ENCODE measurements at places on chromosomes 5 and 9.

DNA sequence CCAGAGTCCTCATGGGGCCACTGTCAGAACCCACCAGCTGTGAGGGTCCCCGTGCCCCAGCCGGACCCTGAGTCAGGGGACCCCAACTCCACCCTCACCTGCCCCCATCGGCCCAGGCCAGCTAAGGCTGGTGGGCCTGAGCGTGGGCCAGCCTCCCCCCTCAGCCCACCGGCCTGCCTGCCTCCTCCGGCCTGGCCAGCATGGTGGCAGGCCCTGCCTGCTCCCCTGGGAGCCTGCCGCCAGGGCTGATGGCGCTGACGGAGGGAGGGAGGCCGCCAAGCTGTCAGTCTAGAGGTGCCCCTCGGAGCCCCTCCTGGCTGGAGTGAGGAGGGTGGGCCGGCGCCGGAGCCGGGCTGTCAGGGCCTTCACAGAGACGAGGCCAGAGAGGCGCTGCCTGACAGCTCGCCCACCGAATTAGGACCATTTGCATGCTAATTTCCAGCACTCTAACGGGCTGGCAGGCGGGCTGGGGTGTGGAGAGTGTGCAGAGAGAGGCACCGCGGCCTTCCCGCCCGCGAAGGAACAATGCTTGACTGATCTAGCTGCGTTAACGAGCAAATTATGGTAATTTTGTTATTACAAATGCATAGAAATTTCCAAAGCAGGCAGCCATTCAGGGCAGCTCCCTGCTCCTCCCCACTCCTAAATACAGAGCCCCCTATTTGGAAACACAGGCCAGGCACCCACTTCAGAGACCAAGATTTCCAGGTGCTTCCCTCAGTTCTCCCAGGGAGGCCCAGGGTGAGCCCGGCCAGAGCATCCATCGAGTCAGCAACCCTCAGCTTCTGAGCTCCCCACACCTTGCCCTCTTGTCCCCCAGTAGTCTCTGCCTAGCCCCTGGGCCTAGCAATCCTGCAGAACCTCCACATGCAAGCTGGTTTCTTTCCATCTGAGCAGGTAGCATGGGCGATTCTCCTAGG lies 169.3 kb downstream of the PAX5 start:
- no peak for DNase-seq

DNA sequence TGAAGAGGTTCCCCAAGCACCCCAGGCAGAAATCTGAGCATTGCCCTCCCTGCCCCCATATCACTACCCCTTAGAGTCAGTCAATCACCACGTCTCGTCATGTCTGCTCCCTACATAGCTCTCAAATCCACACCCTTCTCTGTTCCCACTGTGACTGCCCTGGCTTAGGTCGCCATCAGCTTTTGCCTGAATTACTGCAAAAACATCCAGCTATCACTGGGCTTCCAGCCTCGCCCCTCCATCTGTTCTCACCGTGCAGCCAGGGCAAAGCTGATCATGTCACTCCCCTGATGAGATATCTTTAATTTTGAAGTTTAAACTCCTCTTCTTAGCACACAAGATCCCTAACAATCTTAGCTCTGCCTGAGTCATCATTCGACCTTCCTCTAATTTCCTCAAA lies 89.6 kb upstream of the TBC1D2 start:
- DNase-seq: no peak

DNA sequence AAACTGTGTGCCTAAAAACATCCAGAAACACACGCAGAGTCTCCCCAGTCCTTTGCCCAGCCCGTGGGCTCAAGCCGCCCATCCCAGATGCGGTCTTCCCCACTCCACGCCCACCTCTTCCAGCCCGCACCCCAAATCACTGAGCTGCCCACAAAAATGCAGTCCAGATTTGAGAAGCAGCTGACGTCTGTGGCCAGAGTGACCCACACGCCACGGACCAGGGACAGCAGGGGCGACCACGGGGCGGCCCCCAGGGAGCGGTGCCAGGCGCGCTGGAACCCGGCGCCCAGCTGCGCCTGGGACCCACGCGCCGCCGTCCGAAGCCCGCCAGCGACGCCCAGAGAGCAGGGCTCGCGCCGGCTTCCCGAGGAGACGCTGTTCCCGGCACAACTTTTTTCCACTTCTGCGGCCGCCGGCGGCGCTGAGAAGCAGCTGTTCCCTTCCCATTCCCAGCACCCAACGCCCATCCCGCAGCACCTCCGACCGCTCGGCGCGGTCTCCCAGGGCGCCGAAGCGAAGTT lies 674 bp downstream of the LHFPL2 start:
- DNase-seq: peak; percentile 65

GRCh38 chr9:127179633-127180441 lies 57.4 kb upstream of the ANGPTL2 start:
- no peak for DNase-seq

GRCh38 chr9:5419987-5420386 lies 17.7 kb downstream of the PLGRKT start:
- DNase-seq: no peak

GRCh38 chr9:132384376-132384775 lies 22.3 kb downstream of the TTF1 start:
- no peak for DNase-seq

DNA sequence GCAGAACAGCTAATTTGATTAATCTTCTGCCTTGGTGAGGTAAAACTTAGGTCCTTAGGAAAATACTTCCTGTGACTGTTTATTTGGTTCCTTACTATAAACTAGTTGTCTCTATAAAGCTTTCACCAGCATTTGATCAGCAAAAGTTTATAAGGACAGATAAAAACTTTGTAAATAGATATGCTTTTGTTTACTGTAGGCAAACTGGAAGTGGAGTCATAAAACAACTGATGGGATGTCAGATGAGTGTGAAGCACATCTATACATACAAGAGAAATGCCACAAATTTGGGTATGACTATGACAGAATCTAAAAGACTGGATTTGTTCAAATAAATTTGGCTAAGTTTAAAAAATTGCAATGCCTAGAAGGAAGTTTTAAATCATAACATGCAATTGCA lies 5.5 kb downstream of the PTGER4 start:
- no peak for DNase-seq

GRCh38 chr5:87756951-87757350 lies 344.2 kb upstream of the CCNH start:
- DNase-seq: no peak

DNA sequence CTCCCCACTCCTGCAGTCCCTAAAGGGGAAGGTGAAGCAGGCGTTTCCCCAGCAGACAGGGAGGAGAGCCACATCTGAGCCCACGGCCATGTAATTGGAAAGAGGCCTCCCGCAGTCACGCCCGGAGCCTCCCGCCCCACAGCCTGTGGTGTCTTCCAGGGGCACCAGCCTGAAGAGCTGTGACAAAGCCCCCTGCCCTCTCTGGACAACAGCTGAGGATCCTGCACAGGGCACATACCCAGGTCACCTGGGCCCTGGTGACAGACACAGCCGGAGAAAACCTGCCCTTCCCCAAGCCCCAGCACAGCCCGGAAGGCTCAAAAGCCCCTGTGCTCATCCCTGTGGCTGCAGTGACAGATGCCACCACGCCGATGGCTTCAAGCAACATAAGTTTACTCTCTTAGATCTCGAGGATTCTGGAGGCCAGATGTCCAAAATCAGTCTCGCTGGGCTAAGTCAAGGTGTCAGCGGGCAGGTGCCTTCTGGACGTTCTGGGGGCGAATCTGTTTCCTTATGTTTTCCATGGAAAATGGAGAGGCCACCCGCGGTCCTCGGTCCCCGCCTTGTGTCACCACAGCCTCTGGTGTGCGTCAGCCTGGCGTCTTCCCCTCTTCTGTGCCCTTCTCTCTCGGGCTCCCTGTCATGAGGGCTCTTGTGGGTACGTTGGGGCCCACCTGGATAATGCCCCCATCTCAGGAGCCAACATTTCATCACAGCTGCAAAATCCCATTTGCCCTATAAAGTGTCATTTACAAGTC lies 71.5 kb downstream of the PSMB7 start:
- no peak for DNase-seq

- DNase-seq: no peak
Measured at GRCh38 chr5:141786700-141787099, 91.5 kb downstream of the PCDH1 start.
